Chondrocyte (in vitro differentiated cells): ENCODE measurements at places on chromosomes 1 and 21. TPM values are rescaled to one million over a fixed set of nuclear protein-coding genes. Genes with fewer than 3 reads are reported as not detected.
A peak's percentile ranks its signal among the peaks of the same experiment; 100 is the strongest.

- no peak overlapping the region for H3K4me3 ChIP-seq
- H3K27me3 ChIP-seq: no peaks in the 10 kb centered on the region
- H3K36me3 ChIP-seq: peaks cover 5% of the 10 kb centered on the region
- peaks cover 54% of the 10 kb centered on the region for H3K4me1 ChIP-seq
- DNase-seq: no peak
These were observed 22.5 kb downstream of the VPS26C start for GRCh38 chr21:37244501-37245095.

GRCh38 chr1:2155788-2156187 lies 38.8 kb downstream of the FAAP20 start:
- peaks cover 3% of the 10 kb centered on the region for H3K36me3 ChIP-seq
- DNase-seq: no peak
- no peaks in the 10 kb centered on the region for H3K27me3 ChIP-seq
- no peak overlapping the region for H3K4me3 ChIP-seq
- H3K4me1 ChIP-seq: no peaks in the 10 kb centered on the region
- no peak overlapping the region for H3K27ac ChIP-seq

DNA sequence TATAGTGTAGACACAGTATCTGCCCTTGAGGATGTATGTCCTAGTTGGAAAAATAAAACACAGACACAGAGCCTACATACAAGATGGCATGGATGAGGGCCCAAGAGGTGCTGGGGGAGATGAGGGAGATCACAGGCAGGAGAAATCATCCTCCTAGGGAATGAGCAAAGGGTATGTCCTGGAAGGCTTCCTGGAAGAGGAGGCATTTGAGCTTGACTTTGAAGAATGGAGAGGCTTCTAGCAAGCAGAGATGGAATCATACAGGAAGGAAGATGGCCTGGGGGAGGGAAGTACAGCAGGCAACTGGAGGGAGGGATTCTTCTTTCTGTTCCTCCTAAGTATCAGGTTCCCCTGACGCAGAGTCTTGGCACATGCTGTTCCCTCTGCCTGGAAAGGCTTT lies 103.3 kb downstream of the LACTBL1 start:
- peak overlapping the region; percentile 8 for H3K27ac ChIP-seq
- peaks cover 41% of the 10 kb centered on the region for H3K36me3 ChIP-seq
- H3K4me1 ChIP-seq: peaks cover 14% of the 10 kb centered on the region
- no peaks in the 10 kb centered on the region for H3K27me3 ChIP-seq
- no peak overlapping the region for H3K4me3 ChIP-seq
- DNase-seq: no peak

- H3K36me3 ChIP-seq: peaks cover 18% of the 10 kb centered on the region
- peak; percentile 86 for DNase-seq
- no peak overlapping the region for H3K27ac ChIP-seq
- H3K27me3 ChIP-seq: no peaks in the 10 kb centered on the region
These were observed 61.6 kb downstream of the COL18A1 start for GRCh38 chr21:45466330-45467220.

GRCh38 chr1:156376146-156376545 lies 7.1 kb downstream of the RHBG start:
- H3K27ac ChIP-seq: no peak overlapping the region
- DNase-seq: no peak
- peaks cover 7% of the 10 kb centered on the region for H3K4me1 ChIP-seq
- no peaks in the 10 kb centered on the region for H3K36me3 ChIP-seq
- no peak overlapping the region for H3K4me3 ChIP-seq

GRCh38 chr1:218916720-218917119 lies 257.0 kb upstream of the LYPLAL1 start:
- no peak overlapping the region for H3K4me3 ChIP-seq
- peaks cover 2% of the 10 kb centered on the region for H3K27me3 ChIP-seq
- no peak overlapping the region for H3K27ac ChIP-seq

- no peak overlapping the region for H3K4me3 ChIP-seq
- H3K27me3 ChIP-seq: peaks cover 9% of the 10 kb centered on the region
- H3K27ac ChIP-seq: no peak overlapping the region
- DNase-seq: no peak
- H3K36me3 ChIP-seq: no peaks in the 10 kb centered on the region
These were observed 124.7 kb downstream of the RYR2 start for GRCh38 chr1:237166593-237167101.

The SNX7 gene
- 34.0 to 43.9 TPM (median 35.1 TPM) in 3 replicates for total RNA-seq

DNA sequence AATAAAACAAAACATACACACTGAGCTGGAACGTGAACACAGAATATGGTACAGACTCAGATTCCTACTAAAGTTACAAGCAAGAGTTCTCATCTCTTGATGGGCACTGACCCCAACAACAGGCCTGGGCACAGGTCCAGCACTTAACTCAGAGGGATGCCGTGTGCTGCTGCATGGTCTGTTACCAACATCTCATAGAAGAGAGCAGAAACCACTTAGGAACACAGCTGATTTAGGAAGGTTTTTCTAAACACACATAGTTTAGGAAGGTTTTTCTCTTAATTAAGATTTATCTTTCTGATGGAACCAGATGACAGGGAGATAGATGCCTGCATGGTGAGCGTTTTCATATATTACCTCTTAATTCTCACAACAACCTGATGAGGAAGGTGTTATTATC lies 1.5 kb downstream of the GCLM start:
- DNase-seq: no peak
- H3K27me3 ChIP-seq: no peaks in the 10 kb centered on the region
- peak overlapping the region; percentile 86 for H3K4me3 ChIP-seq
- H3K27ac ChIP-seq: peak overlapping the region; percentile 78
- peaks cover 45% of the 10 kb centered on the region for H3K4me1 ChIP-seq

DNA sequence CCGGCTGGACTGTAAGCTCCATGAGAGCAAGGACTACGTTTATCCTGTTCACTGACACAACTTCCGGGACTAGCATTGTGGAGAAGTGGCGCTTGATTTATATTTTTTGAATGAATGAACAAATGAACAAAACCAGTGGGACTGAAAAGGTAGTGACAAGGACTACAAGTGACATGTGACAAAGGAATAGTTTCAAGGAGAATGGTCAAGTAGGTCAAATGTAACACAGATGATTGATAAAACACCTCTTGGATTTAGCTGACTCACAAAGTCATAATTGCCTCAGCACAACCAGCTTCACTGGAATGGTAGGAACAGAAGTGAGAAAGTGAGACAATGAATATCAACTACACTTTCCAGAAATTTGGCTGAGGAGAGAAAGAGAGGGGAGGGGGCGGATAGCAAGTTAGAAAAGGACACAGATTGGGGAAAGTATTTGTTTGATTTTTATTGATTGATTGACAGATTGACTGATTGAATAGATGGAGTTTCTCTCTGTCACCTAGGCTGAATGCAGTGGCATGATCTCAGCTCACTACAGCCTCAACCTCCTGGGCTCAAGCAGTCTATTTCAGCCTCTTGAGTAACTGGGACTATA lies 14.2 kb downstream of the MTF1 start:
- H3K27ac ChIP-seq: peak overlapping the region; percentile 20
- H3K27me3 ChIP-seq: no peaks in the 10 kb centered on the region
- H3K4me1 ChIP-seq: peaks cover 12% of the 10 kb centered on the region
- no peak for DNase-seq
- H3K4me3 ChIP-seq: no peak overlapping the region
- no peaks in the 10 kb centered on the region for H3K36me3 ChIP-seq

The RYR2 gene
- 0.02 to 0.15 TPM (median 0.12 TPM) in 3 replicates for total RNA-seq

- H3K4me3 ChIP-seq: no peak overlapping the region
- no peaks in the 10 kb centered on the region for H3K4me1 ChIP-seq
- H3K27me3 ChIP-seq: peaks cover 6% of the 10 kb centered on the region
- H3K27ac ChIP-seq: no peak overlapping the region
- H3K36me3 ChIP-seq: peaks cover 2% of the 10 kb centered on the region
These were observed 178.6 kb downstream of the PRDM16 start for GRCh38 chr1:3247521-3248121.

- no peaks in the 10 kb centered on the region for H3K27me3 ChIP-seq
- H3K4me1 ChIP-seq: peaks cover 24% of the 10 kb centered on the region
- H3K36me3 ChIP-seq: no peaks in the 10 kb centered on the region
- no peak overlapping the region for H3K27ac ChIP-seq
These were observed 361.0 kb downstream of the ADGRL2 start for GRCh38 chr1:82161700-82162141.

GRCh38 chr1:225844236-225845061 lies 34.5 kb downstream of the EPHX1 start:
- H3K36me3 ChIP-seq: peaks cover 10% of the 10 kb centered on the region
- no peak for DNase-seq
- H3K27ac ChIP-seq: no peak overlapping the region
- H3K27me3 ChIP-seq: no peaks in the 10 kb centered on the region
- no peak overlapping the region for H3K4me3 ChIP-seq

DNA sequence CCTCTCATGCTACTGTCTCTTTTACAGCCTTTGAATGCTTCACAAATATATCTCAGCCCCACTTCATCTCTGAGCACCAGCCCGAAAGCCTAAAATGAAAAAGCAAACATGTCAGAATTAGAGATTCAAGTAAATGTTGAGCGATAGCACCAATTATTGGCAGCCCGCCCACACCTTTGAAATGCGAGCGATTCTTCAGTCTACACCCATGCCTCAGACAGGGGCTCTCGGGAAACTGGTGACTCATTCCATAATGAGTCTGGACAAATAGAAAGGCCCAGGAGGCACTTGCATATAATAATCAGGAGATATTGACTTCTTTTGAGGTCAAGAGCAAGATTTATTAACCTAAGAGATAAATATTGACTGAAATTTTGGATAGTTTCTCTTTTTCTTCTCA lies 487.3 kb upstream of the PTBP2 start:
- DNase-seq: no peak
- peaks cover 9% of the 10 kb centered on the region for H3K4me1 ChIP-seq
- H3K27me3 ChIP-seq: no peaks in the 10 kb centered on the region

DNA sequence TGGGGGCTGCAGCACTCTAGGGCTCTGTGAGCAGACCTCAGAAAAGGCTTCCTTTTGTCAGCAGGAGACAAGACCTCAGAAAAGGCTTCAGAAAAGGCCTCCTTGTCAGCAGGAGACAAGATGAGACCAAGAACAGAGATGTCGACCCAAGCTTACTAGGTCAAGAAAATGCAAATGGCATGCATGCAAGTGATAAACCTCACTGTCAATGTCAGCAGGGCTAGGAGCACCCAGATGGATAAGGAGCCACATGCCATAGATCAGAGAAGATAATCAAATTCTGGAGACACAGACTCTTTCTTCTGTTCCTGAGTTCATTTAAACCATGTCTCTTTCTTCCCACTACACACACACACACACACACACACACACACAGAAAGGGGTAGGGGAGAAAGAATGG lies 285.9 kb downstream of the CHRM3 start:
- no peaks in the 10 kb centered on the region for H3K4me1 ChIP-seq
- peaks cover 13% of the 10 kb centered on the region for H3K27me3 ChIP-seq
- H3K36me3 ChIP-seq: no peaks in the 10 kb centered on the region
- DNase-seq: no peak
- no peak overlapping the region for H3K4me3 ChIP-seq
- H3K27ac ChIP-seq: no peak overlapping the region

GRCh38 chr1:109881906-109882287 lies 28.8 kb upstream of the CSF1 start:
- no peak overlapping the region for H3K4me3 ChIP-seq
- DNase-seq: no peak
- peaks cover 30% of the 10 kb centered on the region for H3K4me1 ChIP-seq

GRCh38 chr1:58487002-58487401 lies 59.5 kb downstream of the OMA1 start:
- no peak for DNase-seq
- H3K36me3 ChIP-seq: peaks cover 12% of the 10 kb centered on the region
- no peaks in the 10 kb centered on the region for H3K27me3 ChIP-seq
- H3K27ac ChIP-seq: no peak overlapping the region
- H3K4me3 ChIP-seq: no peak overlapping the region

The NCAM2 gene
- 16.3 to 102 TPM (median 17.0 TPM) in 3 replicates for total RNA-seq

The HSD3B2 gene
- total RNA-seq: not detected in 3 replicates

DNA sequence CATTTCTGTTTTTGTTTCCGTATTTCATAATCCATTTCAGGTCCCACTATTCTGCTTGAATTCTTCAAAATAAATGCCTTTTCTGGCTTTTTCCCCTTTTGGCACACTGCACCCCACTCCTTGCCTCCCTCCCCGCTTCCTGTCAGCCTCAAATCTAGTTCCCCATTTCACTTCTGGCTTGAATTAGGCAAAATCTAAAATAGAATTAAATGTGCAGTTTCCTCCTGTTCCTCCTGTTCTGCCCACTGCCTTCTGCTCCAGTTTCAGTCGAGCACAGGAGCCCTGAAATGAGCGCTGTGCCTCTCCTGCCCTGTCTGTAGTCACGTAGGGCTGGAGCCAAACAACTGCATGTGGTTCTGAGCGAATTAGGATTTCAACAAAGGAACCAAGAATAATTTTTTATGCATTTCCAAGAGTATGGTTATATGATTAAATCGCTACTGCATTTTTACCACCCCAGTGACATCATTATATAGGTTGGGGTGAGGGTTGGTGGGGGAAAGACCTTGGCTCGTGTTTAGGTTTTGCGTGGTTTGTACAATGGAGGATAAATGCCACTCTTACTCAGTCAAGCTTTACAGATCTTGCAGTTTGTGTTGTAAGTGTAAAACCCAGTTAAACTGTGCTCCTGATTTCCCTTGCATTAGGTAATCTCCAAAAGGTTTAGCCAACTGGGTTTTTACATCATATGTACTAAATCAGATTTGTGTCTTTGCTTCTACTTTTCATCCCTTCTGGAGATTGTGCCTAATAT lies 114.9 kb downstream of the VPS13D start:
- H3K27me3 ChIP-seq: no peaks in the 10 kb centered on the region
- H3K36me3 ChIP-seq: peaks cover 42% of the 10 kb centered on the region
- peak overlapping the region; percentile 67 for H3K27ac ChIP-seq
- H3K4me1 ChIP-seq: peaks cover 42% of the 10 kb centered on the region
- no peak for DNase-seq
- peak overlapping the region; percentile 51 for H3K4me3 ChIP-seq
